ENCODE measurements at places on chromosomes 13 and 19.

- no peak for DNase-seq
Measured at GRCh38 chr19:39106194-39106593, 19.4 kb upstream of the PAK4 start.

GRCh38 chr19:54207676-54207982, 7.0 kb downstream of the RPS9 start:
- no peak for DNase-seq

GRCh38 chr13:35485424-35485823, 8.9 kb upstream of the MAB21L1 start:
- peak; percentile 18 for DNase-seq

- no peak for DNase-seq
Measured at GRCh38 chr19:1489463-1490310, 463 bp downstream of the PCSK4 start.

GRCh38 chr13:86881390-86881789, 789.8 kb upstream of the SLITRK5 start:
- no peak for DNase-seq

DNA sequence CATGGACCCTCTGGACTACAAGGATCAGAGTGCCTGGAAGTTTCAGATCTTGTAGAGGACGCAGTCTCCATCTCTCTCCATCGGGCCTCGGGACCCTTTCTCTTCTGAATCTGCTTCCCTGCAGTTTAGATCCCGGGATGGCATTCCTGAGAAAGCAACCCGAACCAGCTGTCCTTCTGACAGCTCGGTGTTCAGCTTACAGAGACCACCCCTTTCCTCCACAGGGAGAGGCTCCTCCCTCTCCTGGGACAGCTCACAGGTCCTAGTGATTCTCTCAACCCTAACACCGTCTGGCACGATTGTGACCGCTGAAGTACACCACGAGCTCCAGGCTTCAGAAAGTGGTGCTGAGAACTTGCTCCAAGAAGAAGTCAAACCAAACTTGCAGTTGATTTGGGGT, 18.2 kb downstream of the CRX start:
- DNase-seq: no peak

DNA sequence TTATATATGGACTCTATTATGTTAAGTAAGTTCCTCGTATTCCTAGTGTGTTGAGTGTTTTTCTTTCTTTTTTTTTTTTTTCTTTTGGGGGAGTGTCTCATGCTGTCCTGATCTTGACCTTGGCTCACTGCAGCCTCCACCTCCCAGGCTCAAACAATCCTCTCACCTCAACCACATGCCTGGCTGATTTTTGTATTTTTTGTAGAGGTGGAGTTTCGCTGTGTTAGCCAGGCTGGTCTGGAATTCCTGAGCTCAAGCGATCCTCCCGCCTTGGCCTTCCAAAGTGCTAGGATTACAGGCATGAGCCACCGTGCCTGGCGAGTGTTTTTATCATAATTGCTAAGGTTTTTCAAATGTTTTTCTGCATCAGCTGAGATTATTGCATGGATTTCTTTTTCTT, 10.7 kb upstream of the ZNF480 start:
- no peak for DNase-seq

DNA sequence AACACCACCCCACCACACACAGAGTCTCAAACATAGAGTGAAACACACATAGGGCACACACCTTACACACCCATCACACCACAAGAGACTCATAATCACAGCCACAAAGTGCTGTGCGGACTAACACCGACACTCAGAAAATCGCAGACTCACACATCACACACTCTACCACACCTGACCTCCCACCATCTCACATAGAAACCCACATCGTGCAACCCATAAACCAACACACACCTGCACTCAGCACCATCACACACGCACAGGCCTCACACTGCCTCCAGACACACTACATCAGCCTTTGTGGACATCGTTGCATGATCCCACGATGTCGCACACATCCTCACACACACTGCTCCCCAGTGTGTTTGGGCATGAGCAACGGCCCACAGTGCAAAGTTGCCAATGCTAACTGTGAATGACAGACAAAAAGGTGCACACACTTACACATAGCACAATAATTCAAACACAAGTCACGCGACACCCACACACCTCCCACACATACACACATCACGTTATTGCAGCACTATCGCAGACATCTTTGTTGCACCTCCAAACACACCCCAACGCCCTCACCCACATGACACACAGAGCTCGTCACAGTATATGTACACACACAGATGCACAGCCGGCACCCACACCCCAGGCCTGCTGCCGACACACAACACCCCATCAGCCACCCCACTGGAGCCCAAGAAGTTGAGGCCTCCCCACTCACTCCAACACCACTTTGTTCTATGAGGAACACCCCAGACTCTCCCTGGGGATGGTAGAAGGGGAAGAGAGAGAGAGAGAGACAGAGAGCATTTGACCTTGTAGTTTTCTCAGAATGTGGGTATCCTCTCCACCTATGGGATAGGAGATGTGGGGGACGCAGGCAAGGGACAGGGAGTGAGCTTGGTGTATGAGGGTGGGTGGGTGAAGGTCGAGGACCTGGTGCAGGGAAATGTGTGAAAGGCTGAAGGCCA, 1.2 kb upstream of the ATP1A3 start:
- no peak for DNase-seq

GRCh38 chr13:100506600-100507422, 81.8 kb downstream of the GGACT start:
- DNase-seq: no peak

GRCh38 chr19:45824041-45824471, 8.9 kb upstream of the RSPH6A start:
- DNase-seq: peak; percentile 85

GRCh38 chr13:83286737-83287136, 595.5 kb downstream of the SLITRK1 start:
- no peak for DNase-seq

DNA sequence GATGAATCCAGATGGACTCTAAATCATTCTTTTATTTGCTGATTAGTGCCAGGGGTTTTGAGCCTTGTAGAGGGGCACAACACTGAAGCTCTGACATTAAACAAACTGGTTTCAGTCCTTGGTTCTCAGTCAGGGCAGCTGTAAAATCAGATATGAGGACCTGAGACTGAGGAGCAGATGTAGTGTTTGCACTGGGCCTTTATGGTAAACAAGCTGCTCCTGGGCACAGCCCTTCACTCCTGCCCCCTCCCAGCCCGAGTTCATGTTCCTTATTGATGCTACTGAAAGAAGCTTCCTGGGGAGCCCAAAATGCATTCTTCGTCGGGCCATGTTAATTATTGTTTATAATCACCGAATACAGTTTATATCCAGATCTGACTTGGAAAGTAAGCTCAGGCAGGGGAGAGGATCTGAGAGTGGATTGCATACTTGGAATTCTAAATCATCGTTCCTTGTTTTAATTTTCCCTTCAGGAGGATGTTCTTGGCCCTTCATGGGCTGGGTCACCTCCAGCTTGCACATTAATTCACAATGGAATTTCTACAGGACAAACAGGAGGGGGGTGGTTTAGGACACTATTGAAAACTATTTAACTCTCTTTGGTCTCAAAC, 213.5 kb downstream of the FGF9 start:
- DNase-seq: peak; percentile 89

GRCh38 chr19:1830978-1831377, 17.3 kb downstream of the REXO1 start:
- no peak for DNase-seq

DNA sequence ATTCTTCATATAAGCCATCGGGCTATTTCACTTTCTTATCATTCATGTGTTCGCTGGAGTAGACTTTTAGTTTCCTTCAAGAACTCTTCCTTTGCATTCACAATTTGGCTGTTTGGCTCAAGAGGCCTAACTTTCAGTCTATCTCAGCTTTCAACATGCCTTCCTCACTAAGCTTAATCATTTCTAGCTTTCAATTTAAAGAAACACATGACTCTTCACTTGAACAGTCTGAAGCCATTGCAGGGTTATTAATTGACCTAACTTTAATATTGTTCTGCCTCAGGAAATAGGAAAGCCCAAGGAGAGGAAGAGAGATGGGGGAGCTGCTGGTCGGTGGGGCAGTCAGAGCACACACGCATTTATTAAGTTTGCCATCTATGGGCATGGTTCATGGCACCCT, 158.1 kb downstream of the SUCLA2 start:
- DNase-seq: no peak

- DNase-seq: no peak
Measured at GRCh38 chr19:42229855-42230351, 9.8 kb downstream of the ZNF526 start.

- DNase-seq: no peak
Measured at GRCh38 chr13:66567899-66568612, 662.1 kb downstream of the PCDH9 start.

- peak; percentile 38 for DNase-seq
Measured at GRCh38 chr13:23570099-23570920, at the start of gene TNFRSF19. Gene TNFRSF19, plus strand, starts transcription at chr13:23570412. Its CDS starts 19,772 bp downstream, at chr13:23590184.

GRCh38 chr13:99393791-99394735, 86.9 kb upstream of the GPR183 start:
- DNase-seq: no peak

DNA sequence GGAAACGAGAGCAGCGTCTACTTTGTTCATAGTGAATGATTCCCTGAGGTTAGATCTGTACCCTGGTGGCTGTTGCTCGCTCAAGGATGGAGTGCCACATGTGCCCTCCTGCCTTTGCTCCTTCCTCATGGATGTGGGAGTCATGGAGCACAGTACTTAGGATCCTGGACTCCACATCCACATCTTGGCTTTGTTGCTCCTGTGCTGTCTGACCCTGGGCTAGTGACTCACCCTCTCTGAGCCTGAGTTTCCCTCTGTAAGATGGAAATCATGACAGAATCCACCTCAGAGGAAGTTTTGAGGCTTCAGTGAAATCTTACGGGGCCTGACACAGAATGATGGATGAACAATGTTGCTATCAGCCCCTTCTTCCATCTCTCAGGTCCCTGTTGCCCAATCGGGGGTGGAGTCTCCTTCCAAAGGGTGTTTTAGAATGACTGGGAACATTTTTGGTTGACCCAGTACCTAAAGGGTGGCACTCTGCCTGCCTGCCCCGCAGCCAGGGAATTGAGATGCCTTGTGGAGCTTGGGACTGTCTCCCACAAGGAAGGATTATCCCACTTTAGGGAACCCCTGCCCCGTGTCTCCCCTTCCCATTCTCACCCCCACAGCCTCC, 9.8 kb upstream of the TIMM50 start:
- no peak for DNase-seq

- DNase-seq: no peak
Measured at GRCh38 chr19:44939668-44940067, 2.4 kb upstream of the APOC4 start.

GRCh38 chr19:12842511-12842910, 4.2 kb downstream of the MAST1 start:
- no peak for DNase-seq

DNA sequence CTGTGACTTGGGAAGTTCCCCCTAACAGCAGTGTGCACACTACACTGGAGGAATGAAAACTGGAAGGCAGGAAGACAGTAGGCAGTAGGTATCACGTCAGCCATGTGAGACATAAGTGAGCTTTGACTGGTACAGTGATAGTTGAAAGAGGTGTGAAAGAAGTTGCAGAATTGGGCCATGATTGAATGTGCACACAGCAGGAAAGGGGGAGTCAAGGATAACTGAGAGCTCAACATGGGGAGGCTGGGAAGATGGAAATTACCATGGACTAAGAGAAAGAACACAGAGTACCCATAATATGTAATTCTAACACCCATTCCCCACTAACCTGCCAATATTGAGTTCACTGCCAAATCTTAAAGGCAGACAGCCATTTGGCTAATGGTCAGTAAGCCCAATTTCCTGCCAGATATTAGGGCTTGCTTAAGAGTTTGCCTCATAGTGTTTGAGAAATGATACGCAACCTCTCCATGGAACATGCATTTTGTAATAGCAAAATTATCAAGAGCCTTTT, 321.7 kb downstream of the DCT start:
- DNase-seq: no peak

GRCh38 chr13:27854606-27855005, 62.3 kb downstream of the GSX1 start:
- DNase-seq: no peak

DNA sequence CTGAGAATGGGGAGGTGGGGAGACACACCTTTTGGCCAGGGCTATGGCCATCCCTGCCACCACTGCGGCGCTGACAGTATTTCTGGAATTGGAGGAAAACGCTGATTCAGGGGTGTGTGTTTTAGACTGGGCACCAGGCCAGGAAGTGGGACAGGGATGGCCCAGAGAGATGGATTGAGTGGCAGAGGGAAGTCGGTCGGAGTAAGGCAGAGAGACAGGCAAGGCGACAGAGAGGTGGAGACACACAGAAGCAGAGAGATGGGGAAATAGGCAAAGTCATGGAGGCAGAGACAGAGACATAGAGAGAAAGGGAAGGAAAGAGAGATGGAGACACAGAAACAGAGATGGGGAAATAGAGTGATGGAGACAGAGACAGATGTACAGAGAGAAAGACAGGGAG, 4.1 kb upstream of the C19orf81 start:
- no peak for DNase-seq

DNA sequence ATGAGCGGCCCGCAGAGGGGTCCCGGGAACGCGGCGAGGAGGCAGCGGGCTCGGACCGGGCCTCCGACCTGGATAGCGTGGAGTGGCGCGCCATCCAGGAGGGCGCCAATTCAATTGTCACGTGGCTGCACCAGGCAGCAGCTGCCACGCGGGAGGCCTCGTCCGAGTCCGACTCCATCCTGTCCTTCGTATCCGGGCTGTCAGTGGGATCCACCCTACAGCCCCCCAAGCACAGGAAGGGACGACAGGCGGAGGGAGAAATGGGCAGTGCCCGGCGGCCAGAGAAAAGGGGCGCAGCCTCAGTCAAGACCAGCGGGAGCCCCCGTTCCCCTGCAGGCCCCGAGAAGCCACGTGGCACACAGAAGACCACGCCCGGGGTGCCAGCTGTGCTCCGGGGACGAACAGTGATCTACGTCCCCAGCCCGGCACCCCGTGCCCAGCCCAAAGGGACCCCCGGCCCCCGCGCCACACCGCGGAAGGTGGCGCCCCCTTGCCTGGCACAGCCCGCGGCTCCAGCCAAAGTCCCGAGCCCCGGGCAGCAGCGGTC, 10.7 kb downstream of the C19orf25 start:
- DNase-seq: no peak

GRCh38 chr13:83183439-83184149, 698.7 kb downstream of the SLITRK1 start:
- DNase-seq: no peak

DNA sequence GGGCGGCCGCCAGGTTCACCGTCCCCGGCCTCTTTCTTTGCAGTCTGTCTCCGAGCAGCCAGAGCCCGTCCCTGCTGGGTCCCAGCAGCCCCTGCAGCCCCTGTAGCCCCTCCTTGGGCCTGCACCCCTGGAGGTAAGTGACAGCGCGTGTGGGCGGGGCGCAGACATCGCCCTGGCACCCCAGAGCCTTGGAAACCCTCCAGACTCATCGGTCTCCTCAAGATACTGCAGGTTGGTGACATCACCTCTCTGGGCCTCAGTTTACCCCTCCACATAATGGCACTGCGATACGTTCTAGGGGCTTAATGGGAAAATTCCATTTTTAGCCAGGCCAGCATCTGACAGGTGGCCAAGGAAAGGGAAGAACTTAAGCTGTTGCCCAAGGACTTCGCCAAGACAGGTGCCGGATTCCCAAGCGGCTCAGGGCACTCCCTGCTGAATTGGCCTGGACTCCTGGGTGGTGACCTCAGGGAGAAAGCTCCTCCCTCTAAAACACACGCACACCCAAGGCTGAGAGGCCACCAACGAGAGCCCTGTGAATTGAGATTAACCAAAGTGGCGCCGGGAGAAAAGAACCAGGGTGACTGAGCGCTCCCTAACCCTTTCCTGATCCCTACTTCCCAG, 13.1 kb downstream of the MAST3 start:
- DNase-seq: no peak

All from NCI-H510A treated with DMSO at 0.1 percent for 48 hours (cell line).